Left ventricle myocardium inferior (tissue), 1 donor: ENCODE measurements at places on chromosomes 3 and 15. TPM values are rescaled to one million over a fixed set of nuclear protein-coding genes. Genes with fewer than 3 reads are reported as not detected.

Gene ISLR2
- total RNA-seq = 2.6 TPM

- DNase-seq = no peak
Observed at GRCh38 chr3:100002599-100003350, 111.5 kb downstream of the FILIP1L start.

- no peak for DNase-seq
Observed at GRCh38 chr15:27238707-27239423, 267.9 kb downstream of the GABRG3 start.

Gene SEMA6D
- 12.4 TPM for total RNA-seq

Gene CKMT1B
- not detected for total RNA-seq

- DNase-seq = no peak
Observed at GRCh38 chr3:187139895-187140253, 578 bp upstream of the RPL39L start.

- no peak for DNase-seq
Observed at GRCh38 chr3:1661839-1662238, 436.8 kb upstream of the CNTN4 start.

GRCh38 chr3:28917895-28918475 is 362.9 kb upstream of the RBMS3 start:
- no peak for DNase-seq

DNA sequence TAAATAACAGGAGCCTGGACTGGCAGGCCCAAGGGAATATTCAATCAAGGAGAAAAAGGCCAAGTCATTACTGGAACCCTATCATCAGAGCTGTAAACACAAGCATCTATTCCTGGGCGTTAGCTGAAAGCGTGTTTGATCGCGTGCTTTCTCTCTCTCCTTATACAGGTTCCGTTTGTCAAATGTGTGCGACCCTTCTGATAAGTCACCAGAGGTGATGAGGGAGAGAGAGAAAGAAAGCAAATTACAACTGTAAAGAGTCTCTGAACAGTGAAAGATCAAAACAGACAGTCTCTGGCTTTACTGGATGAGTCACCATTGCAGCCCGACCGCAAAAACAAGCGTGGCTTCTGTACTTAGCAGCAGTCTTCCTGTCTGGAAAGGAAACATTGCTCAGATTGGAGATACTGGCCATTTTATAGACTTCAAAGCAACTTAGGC is 39.5 kb upstream of the TPRG1 start:
- DNase-seq = peak; percentile 29

DNA sequence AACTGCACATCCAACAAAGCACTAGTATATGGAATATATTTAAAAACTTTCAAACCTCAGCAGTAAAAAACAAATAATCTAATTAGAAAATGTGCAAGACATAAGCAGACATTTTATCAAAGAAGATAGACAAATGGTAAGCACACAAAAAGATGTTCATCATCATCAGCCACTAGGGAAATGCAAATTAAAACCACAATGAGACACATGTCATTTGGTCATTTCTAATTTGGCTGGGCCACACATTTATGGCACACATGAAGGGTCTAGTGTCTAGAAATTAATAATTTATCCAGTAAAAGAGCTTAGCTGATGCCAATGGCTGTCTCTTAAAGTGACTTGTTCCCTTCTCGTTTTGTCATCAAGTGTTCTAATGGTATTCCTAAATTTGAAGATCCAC is 45.8 kb downstream of the ARHGAP31 start:
- no peak for DNase-seq

- DNase-seq = no peak
Observed at GRCh38 chr3:153210660-153211059, 48.6 kb downstream of the RAP2B start.

- no peak for DNase-seq
Observed at GRCh38 chr3:64859625-64860535, 172.1 kb upstream of the ADAMTS9 start.

Gene STAC
- total RNA-seq = 0.30 TPM

Gene LTF
- total RNA-seq = 2.7 TPM

- DNase-seq = no peak
Observed at GRCh38 chr15:73858062-73858461, 15.3 kb upstream of the TBC1D21 start.

DNA sequence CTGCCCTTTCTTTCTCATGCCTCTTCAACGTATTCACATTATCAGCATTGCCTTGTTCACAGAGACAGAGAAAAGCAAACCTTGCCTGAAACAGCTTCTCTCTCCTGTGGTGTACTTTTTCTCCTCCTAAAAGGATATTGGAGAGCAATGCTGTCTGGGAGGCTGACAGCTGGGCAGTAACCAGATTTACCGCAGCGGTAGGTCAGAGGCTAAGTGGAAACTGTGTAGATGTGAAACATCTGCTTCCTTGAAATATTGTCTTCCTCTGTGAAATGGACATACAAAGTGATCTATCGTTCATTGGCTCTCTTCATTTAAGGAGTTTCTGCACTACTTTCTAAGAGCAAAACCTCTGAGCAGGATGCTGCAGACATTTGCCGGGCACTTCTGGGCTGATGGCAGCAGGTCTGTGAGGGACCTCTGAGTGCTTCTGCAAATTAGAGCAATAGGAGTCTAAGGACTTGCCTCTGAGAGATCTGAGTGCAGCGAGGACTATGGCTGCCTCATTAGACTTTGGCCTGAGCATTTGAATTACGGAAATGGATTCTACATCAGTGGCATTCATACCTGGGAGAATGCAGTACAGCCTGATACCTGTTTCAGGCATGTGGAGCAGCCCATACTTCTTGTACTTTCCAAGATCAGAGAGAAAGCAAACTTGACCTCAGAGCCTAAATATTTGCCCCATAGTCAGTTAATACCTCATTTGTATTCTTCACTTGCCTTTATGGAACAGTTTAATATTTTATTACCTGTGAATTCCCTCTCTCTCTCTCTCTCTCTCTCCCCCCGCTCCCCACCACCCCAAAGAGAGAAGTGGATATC is 260.5 kb upstream of the TPRG1 start:
- no peak for DNase-seq

DNA sequence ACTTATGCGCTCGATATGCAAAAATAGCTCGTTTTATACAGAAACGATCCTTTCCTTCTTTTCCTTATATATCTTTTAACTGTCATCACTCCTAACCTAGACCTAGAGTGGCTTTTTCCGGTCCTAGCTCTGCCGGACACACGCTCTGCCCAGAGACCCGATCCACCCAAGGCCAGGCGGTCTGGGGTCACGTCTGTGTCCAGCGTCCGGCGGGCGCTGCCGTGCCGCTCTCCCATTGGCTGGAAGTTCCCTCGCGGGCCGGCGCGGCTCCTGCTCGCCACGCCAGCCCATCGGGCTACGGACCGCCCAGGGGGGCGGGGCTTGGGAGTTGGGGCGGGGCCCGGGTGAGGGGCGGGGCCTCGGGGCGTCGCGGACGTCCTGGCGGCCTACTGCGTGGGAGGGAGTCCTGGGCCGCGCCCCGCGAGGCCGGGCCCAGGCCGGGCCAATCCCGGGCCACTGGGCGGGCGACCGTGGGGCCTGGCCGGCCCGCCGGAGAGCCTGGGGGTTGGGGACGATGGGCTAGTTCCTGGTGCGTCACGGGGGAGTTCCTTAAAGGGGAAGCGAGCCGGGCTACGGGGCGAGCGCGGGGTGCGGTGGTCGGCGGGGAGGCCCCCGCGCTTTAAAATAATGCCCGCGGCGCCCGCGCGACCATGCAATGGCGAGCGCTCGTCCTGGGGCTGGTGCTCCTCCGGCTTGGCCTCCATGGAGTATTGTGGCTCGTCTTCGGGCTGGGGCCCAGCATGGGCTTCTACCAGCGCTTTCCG is at the start of gene EDEM1:
Gene EDEM1, plus strand, starts transcription at position 552 of the 764 bp plus-strand sequence. Its CDS starts 99 bp downstream, at position 651.
- peak; percentile 94 for DNase-seq

Gene TMCC1
- 28.3 TPM for total RNA-seq

GRCh38 chr3:98690876-98691275 is 72.3 kb upstream of the ST3GAL6 start:
- DNase-seq = no peak

Gene RLBP1
- total RNA-seq = not detected

- no peak for DNase-seq
Observed at GRCh38 chr15:31101262-31102038, at the start of gene TRPM1. TRPM1 (minus strand) TSS chr15:31101725; CDS start chr15:31081355, 20,370 bp downstream.

DNA sequence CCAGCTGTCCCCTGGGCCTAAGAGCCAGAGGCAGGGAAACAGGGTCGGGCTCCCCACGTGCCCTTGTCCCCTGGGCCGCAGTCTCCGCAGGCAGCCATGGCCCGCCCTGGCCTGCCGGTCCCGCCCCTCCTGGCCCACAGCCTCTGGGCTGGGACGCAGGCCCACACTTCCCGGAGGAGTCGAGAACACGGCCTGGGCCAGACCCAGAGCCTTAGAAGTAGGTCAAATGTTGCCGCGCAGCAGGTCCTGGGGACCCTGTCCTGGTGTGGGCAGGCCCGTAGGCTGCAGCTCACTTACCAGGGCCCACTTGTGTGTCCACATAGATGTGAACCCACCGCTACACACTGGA is 4.3 kb upstream of the MYL3 start:
- DNase-seq = peak; percentile 91

GRCh38 chr15:92810418-92811138 is 89.5 kb upstream of the CHD2 start:
- peak; percentile 83 for DNase-seq

Gene TNK2
- 33.2 TPM for total RNA-seq

Gene LYZL4
- not detected for total RNA-seq

Gene SOX2
- 0.16 TPM for total RNA-seq
